ENCODE measurements at places on chromosomes 11 and 22.

DNA sequence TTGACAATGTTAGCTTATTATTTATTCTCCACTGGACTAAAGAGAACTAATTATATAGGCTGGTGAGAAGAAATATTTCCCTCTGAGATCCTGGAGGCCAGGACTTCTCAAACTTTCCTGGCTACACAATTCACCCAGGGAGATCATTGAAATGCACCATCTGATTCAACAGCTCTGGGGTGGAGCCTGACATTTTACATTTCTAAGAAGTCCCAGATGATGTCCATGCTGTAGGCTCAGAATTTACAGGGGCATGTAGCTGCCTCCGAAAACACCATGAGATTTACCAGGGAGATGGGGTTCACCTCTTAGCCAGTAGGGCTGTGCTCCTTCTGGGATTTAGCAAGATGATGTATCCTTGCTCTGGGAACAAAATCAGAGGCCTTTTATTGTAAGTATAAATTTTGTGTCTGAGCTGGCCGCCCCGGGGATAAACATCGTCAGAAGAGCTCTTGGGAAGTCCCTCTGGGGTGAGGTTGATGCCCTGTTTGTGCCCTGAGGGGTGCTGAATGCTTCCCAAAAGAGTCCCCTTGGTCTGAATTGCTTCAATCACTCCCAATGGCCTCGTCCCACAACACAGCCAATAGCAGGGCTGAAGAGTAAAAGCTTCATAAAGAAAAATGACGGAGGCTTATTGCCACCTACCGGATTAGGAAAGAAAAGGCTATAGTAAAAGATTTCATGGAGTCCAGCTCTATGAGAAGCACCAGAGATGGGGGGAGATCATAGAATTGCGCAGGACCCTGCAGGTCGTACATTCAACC, 33.4 kb upstream of the API5 start:
- peak; percentile 7 for DNase-seq

GRCh38 chr11:26950260-26950719, 43.6 kb upstream of the FIBIN start:
- no peak for DNase-seq

DNA sequence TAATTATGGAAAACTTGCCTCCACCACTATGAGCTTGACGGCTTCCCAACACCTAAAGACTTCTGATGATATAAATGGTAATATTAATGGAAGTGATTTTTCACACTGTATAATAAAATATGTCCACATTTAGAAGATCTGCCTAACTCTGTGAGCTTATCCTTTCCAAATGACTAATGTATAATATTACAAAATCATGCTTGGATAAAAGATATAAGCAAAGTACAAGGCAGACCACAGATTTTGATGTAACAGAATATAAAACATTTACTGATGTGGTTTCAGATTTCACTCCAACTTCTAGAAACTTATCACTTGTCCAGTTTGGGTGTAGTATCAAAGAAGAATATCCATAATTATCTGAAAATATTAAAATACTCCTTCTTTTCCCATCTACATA, 36.9 kb downstream of the GALNT18 start:
- DNase-seq: no peak

- DNase-seq: no peak
Observed at GRCh38 chr11:76660533-76661305, 9.8 kb downstream of the LRRC32 start.

- DNase-seq: no peak
Observed at GRCh38 chr22:38881464-38881871, 9.5 kb upstream of the CBX6 start.

GRCh38 chr11:20589796-20590195, 9.6 kb upstream of the SLC6A5 start:
- no peak for DNase-seq

DNA sequence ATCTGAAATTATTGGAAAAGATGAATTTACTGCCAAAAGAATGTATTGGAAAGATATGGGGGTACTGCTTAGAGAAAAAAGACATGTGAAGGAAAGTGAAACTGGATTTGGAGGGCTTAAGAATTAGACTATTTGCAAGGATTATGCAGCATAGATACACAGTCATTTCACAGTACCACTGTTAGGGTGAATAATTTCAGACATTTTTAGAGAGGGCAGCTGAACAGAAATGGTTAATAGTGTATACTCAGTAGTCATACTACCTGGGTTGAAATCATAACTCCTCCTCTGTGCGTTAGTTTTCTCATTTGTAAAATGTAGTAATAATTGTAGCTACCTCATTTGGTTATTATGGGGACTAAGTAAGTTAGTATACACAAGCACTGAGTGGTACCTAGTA, 33.0 kb downstream of the GAS2 start:
- no peak for DNase-seq

DNA sequence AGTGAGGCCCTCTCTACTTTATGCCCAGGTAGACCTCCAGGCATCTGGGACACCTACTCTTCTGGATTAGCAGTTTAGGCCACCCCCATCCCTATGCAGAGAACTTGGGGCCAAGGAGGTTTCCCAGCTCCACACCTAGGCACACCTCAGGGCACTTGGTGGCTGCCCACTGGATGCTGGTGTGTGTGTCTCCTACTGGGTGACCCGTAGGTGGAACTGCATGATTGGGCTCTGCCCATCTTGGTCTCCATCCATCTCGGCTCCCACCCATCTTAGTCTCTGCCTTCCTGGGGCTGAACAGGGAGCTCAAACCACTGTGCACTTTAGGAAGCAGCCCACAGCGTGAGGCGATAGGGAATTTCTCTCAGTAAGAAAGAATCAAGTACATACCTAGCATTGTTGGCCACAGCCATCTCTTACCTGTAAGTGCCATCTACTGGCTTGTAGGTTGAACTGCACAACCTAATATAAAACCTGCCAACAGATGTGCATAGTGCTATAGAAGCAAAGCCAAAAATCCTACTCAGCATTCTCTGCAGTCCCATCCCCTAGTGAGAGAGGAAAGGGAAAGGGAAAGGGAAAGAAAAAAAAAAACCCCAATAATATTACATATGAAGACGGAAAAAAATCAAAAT, 61.6 kb upstream of the PTPN5 start:
- DNase-seq: peak; percentile 20

GRCh38 chr22:39936523-39937145, 23.6 kb upstream of the TMA7B start:
- no peak for DNase-seq

DNA sequence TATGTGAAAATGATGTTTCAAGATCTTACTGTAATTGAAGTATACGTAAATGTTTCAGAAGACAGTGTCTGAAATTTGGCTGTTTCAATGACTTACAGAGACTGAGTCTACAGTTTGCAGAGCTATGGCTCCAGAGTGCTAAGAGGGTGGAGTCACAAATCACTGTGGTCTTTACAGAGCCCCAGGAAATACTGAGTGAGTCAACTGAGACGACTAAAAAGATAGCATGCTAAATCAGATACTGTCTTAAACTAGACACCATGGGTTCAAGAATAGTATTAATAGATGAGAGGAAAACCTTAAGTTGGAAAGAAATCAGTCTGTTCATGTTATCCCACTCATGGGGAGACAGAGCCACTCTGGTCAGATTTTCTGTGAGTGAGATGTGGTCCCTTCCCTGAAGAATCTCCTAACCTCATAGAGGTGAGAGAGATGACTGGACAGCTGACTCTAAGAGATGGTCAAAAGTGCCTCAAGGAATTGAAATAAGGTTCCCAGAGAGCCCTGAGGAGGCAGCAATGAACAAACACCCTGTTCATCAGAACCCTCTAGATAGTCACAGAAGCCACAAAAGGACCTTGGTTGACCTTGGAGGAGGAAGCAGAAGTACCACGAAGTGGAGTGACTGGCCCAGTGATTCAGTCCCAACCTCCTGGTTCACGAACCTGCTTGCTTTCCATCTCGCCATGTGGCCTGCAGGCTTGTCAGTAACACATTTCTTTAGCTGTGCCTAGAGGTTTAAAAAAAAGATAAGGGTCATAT, 30.2 kb downstream of the C11orf91 start:
- DNase-seq: no peak

- no peak for DNase-seq
Observed at GRCh38 chr11:116730601-116731000, 42.2 kb downstream of the BUD13 start.

GRCh38 chr11:2265396-2265795, 5.0 kb downstream of the ASCL2 start:
- no peak for DNase-seq

DNA sequence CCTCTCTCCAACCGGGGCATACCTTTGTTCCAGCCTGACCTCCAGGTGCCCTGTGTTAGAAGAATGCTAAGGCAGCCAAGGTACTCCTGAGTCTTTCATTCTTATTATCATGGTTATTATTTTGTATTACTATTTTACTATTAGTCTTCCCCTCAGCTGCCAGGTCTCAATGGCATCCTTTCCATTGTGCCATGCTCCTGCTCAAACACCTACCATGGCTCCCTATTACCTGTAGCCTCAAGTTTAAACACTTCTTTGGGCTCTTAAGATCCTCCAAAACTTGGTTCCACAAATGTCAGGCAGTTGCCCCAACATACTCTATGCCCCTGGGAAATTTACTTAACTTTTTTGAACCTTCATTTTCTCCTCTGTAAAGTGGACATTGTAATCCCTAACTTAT, 130.4 kb downstream of the CHST1 start:
- no peak for DNase-seq

GRCh38 chr11:111542606-111543275, 2.2 kb downstream of the LAYN start:
- DNase-seq: no peak

DNA sequence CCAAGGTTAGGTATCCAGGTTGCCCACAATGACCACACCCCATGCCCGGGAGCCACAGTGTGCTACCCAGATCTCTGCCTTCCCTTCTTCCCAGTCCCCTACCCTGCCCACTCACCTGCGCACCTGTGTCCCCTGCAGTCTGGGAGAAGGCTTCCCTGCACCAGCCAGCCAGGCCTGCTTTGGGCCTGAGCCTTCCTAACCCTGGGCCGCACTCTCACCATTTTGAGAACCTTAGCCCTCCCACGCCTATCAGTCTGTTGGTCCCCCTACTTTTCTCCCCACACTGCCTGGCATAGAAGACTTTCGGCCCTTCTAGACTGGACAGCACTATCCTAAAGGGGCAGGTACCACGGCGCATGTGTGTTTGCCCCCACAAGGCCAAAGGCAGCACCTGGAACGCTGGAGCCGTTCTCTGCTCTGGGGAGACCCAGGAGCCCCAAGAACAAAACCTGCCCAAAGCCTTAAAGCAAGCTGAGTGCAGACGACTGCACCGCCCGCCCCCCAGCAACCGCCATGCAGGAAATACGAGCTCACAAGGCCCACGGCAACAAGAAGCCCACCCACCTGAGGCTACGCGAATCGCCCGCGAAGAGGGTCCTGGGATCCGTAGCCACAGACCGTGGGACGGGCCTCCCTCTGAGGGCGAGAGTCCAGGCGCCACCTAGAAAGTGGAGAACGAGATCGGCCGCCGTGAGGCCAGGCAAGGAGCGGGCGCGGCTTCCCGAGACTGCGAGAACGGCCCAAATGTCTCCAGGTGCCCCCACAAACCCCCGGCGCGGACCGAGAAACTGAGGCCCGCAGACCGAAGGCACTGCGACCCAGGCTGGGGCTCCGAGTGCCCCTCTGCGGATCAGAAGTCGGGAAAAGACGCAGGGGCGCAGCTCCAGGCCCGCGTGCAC, 546 bp downstream of the GNB1L start:
- no peak for DNase-seq

- no peak for DNase-seq
Observed at GRCh38 chr22:38086942-38087341, 3.0 kb upstream of the SLC16A8 start.

GRCh38 chr11:72673284-72673942, 809 bp downstream of the PDE2A start:
- no peak for DNase-seq

- no peak for DNase-seq
Observed at GRCh38 chr11:70633610-70634009, 235.3 kb downstream of the CTTN start.

GRCh38 chr11:83042964-83043711, 28.6 kb downstream of the RAB30 start:
- no peak for DNase-seq

DNA sequence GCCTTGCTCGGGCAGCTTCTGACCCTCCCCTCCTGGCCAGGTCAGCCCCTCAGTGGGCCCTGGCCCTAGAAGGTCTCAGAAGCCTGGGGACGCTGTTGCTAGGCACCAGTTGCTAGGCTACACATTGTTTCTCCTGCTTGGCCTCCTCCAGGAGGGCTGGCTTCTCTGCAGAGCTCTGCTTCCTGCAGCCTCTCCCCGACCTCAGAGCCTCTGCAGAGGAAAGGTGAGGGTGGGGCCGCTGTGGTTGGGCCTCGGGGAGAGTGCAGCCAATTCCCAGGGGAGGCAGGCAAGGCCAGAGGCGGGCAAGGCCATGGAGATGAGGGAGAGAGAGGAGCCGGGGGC, 27.6 kb upstream of the LRRC10B start:
- DNase-seq: no peak

DNA sequence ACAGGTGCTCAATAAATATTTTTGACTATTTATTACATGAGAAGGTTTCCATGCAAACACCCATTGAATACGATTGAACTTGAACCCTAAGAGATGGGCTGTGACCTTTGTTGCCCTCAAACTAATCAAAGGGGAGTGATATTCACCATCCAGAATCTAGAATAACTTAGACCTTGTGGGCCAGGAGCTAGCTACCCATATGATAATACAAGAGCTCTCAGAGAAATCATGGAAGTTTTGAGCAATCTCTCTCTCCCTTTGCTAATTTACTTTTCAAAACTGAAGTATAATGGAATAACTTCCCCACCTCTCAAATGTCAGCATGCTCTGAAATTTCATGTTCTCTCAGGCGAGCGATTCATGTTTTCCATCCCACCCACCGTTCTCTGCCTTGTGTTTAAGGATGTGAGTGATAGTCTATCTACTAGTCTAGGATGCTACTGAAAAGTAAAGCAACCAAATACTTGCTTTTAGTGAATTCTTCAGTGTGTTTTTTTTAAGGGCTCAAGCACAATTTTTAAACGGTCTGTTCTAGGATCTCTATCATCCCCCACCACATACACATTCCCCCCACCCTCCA, 33.3 kb downstream of the BARX2 start:
- no peak for DNase-seq

DNA sequence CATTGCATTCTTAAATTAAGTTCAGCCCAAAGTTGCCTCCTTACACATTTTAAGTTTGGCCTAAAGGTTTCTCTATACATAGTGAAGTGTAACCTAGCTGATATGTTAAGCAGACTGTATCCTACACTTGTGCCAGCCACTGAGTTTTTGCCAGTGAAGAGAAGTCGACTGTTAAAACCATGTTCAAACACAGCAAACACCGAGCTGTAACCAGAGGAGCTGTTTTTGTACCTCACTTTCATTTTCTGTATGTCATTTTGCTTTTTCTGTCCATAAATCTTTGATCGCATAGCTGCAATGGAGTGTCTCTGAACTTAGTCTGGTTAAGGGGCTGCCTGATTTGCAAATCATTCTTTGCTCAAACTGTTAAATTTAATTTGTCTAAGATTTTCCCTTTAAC, 403.7 kb downstream of the LUZP2 start:
- DNase-seq: no peak

DNA sequence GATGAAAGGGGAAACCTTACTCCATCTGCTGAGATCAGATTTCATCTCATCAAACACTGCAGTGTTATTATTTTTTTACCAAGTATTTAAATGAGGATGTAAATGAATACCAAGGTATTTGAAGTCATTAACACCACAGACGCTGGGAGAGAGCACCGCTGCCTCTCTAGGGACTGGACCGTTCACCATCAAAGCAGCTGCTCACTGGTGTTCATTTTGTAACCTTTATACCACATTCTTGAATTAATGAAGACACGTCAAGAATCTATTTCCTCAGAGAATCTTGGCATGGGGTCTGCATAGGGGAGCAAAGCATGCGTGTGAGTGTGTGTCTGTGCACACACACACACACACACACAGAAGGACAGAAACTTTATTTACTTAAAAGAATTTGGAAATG, 15.6 kb downstream of the SIAE start:
- no peak for DNase-seq

- DNase-seq: no peak
Observed at GRCh38 chr11:102846292-102846691, 2.9 kb upstream of the MMP3 start.
